AG09319 (cell line): ENCODE measurements at places on chromosomes 4 and X.

GRCh38 chr4:189364032-189364449, 576.6 kb upstream of the FRG1 start:
- no peak for DNase-seq

GRCh38 chrX:21606002-21606401, 52.1 kb downstream of the KLHL34 start:
- no peak for DNase-seq

- peak; percentile 45 for DNase-seq
These were observed 3.1 kb upstream of the MTMR1 start for GRCh38 chrX:150690126-150690525.

GRCh38 chrX:629230-630006, 1.2 kb upstream of the SHOX start:
- DNase-seq, result no peak

GRCh38 chr4:76747563-76747962, 150.4 kb downstream of the SOWAHB start:
- no peak for DNase-seq

DNA sequence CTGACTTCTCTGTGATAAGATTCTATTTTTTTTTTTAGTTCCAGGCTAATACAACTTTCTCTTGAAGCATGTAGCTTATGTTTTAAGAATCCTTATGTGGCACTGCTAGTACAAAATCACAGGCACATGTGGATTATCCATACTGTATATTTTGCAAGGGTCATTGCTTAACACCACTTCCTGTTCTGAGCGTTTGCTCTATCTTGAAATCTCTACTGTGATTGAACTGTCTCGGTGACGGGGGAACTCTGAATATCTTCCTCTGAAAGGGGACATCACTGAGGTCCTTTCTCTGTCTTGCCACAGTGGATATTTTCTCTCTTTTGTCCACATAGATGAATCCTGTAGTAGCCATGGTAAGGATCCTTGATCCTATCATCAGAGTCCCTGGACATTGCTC, 2.1 kb upstream of the WFS1 start:
- DNase-seq, result no peak

DNA sequence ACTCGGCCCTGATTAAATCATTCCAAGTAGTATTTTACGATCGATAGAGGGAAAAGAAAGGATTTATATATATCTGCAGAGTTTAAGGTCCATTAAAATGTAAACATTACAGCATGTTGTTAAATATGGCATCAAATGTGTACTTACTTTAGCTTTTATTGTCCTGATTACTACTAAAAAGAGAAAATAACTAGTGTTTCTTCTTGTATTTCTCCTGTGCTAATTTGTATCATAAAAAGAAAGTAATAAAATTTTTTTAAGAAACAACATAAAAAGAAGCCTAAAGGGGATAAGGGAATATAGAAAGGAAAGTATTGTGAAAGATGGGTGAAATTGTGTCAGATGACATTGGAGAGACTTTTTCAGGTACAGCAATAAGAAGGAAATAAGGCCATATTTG, 300.3 kb upstream of the ARSJ start:
- DNase-seq, result no peak

DNA sequence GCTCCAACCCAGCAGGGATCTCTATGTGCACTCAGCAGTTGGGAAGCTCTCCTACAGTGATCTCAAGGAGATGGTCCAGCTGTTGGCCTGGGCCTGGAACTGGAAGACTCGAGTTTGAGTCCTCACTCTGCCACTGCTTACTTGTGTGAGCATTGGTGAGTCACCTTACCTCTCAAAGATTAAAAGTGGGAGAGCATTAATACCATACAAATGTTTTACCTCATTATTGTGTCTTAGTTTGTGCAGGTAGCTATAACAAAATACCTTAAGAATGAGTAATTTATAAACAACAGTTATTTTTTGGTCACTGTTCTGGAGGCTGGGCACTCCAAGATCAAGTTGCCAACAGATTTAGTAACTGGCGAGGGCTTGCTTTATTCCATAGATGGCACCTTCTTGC, 21.4 kb upstream of the ZNF827 start:
- DNase-seq, result no peak

DNA sequence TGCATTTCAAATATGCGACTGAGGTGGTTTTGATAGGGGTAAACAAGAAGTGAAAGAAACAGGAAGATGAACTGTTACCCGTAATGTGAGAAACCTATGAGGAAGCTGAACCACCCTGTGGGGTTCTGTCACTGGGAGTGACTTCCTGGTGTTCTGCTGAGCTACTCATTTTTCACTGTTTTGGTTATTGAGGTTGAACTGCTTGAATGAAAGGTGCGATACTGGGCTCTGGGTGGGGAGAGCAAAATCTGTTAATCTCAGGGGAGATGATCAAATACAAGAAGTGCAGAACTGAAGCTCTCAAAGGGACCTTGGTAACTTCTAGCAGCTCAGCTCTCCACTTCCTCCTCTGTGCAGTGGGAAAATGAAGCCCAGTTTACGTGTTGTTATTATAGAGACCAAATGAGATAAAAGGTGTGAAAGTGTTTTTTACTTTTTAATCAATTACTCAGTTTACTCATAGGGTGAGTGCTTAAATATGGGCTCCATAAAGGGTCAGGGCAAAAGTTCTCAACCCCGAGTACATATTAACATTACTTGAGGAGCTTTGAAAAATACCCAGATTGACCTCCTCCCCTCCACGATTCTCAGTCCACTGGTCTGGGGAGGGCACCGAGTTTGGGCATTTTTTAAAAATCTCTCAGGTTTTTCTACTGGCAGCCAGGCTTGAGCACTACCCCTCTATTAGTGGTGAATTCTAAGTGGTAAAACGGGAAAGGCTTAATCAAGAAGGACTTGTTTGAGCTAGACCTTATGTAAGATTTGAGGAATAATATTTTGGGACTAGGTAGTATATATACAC, 66.7 kb downstream of the COQ2 start:
- no peak for DNase-seq

GRCh38 chr4:142272452-142272851, 573.6 kb downstream of the INPP4B start:
- DNase-seq, result no peak

GRCh38 chrX:136827026-136827425, 46.3 kb upstream of the ARHGEF6 start:
- no peak for DNase-seq

GRCh38 chr4:21571100-21571499, 377.5 kb downstream of the KCNIP4 start:
- no peak for DNase-seq

- no peak for DNase-seq
These were observed 53.4 kb downstream of the ADGRG4 start for GRCh38 chrX:136354201-136354600.

- DNase-seq, result no peak
These were observed 94.4 kb downstream of the KLHL8 start for GRCh38 chr4:87126056-87126455.

DNA sequence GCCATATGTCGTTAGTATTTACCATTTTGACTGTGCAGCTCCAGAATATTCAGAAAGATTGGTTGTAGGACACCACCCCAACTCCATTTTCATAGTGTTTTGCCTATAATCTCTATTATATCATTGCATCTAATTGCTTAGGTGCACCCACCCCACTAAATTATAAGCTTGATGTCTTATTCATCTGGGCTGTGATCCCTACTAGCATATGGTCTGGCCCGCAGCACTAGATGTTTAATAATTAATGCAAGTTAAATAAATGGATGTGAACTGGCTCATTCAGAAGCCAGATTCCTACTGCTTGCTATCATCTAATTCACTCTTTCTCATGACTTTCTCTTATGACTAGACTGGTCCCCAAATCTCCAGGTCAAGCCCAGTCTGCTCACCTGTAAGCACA, 143.5 kb downstream of the RELL1 start:
- DNase-seq, result no peak

GRCh38 chr4:185839194-185839712, 27.3 kb upstream of the SORBS2 start:
- DNase-seq, result peak; percentile 51

DNA sequence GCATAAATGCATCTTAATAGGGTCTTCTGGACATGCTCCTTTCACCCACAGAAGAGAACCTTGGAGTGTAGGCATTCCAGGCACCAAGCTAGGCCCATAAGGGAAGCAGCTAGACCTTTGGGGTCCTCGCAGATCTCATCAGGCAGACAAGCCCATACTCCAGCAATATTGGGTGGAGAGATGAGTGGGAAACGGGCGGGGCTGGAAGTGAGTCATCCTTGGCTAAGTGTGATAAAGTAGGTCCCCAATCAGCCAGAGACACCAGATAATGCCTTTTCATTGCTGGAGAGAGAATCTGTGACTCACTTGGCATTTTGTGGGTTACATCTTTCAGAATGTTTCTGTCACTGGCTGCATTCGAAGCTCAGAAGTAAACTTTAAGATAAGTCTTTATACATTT, 133.3 kb upstream of the MBNL3 start:
- DNase-seq, result no peak

DNA sequence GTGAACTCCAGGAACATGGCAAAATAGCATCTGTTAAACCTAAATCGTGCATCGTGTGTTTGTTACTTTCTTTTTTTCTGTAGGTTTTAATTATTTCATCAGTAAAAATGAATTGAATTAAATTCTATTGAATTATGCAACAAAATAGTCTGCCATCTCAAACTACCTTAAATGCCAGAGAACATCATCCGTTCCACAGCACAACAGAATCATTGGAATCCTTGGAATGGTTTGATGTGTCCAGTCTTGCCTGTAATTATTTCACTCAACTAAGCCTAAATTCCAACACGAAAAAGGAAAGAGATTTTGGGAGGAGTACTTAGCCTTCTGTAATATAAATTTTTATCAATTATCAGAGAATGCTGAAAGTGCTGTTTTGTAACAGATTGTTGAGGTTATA, 17.1 kb upstream of the SLC7A11 start:
- DNase-seq, result no peak

DNA sequence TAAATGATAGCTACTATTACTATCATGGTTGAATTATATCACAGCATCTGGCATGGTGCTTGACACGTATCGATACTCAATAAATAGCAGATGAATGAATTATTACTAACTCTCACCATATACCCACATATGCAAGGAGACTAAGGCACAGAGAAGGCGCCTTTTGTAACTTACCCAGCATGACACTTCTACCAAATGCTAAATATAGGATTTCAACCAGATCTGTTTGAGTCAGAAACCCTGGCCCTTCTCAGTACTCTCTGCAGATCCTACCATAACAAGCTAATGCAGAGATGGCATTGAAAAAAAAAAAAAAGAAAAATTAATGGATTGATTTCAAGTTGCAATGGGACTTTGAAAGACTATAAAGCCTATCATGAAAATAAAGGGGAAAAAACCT, 219.5 kb downstream of the DHX15 start:
- DNase-seq, result no peak

- no peak for DNase-seq
These were observed 44.0 kb downstream of the ZNF518B start for GRCh38 chr4:10413177-10413576.

DNA sequence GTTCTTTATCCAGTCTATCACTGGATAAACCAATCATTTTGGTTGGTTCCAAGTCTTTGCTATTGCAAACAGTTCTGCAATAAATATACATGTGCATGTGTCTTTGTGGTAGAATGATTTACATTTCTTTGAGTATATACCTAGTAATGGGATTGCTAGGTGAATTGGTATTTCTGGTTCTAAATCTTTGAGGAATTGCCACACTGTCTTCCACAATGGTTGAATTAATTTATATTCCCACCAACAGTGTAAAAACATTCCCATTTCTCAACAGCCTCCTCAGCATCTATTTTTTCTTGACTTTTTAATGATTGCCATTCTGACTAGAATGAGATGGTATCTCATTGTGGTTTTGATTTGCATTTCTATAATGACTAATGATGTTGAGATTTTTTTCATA, 791.7 kb upstream of the AGA start:
- DNase-seq, result no peak

DNA sequence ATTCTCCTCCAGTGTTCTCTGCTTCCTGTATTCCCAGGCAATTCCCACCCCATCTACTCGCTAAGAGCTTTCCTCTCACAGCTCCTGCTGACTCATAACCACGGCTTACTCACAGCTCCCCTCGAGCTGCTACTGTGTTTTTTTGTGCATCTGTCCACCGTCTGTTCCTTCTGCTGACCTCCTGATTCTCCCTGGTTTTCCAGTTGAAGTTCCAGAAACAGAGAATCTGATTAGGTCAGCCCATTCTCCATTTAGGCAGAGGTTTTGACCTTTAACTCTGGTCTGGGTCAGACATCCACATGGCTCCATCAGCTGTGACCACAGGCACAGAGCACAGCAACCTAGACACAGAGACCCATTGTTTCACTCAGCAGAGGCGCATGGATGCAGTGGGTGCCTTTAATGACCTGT, 5.5 kb upstream of the SMIM20 start:
- DNase-seq, result peak; percentile 61

DNA sequence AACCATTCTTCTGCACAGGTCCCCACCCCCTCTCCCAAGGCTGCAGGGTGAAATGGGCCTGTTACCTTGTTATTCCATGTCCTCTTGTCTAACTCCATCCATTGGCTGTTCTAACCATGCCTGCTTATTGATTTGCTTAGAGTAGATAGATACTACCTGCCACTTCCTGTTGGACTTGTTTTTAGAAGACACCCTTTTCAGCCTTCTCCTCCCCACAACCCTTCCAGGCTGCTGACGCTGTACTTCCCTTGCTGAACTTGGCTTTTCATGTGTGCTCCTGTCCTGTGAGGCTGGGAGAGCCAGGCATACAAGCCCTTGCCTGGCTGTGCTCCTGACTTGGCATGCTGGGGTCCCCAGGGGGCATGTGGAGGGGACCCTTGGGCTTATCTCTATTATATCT, 81.9 kb downstream of the AASDH start:
- DNase-seq, result no peak

DNA sequence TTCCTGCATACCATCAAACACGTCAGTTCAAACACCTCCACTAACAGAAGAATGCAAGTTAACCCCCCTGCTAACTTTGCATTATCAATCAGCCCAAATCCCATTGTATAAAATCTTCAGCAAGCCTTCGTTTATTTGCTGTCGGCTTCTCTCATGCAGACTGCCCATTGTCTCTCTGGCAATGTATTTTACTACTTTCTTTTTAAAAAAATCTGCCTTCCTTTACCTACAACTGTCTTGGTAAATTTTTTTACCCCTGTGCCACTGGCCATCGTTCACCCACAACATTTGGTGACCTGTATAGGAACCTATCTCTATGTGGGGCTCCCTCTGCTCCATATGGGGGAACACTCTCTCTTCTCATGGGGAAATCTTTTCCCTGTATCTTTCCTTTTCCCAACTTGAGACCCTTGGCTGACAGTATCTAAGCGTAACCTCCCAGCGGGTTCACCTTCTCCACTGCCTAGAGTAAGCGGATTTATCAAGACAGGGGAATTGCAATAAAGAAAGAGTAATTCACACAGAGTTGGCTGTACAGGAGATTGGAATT, 244.6 kb downstream of the CPXCR1 start:
- DNase-seq, result no peak

DNA sequence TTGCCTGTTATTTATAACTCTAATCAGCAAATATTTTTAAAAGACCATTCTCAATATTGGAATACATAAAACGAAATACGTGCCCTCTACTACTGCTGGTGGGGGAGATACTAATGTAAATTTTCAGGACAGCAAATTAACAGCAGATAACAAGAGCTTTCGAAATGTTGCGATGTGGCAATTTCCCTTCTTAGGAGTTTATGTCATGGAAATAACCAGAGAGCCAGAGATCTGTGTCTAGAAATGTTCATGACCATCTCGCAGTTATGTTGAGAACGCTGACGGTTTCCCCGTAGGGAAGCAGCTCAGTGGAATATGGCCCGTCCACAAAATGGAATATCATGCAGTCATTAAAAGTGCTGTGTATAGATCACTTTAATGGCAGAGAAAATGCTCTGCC, 238.4 kb upstream of the PSAPL1 start:
- no peak for DNase-seq
